Frontal cortex (tissue), 4 donors: ENCODE measurements at places on chromosomes 1 and 21. TPM values are rescaled to one million over a fixed set of nuclear protein-coding genes. Genes with fewer than 3 reads are reported as not detected.

Gene CFHR4
- 0.41 TPM for total RNA-seq

Gene KRTAP19-3
- not detected for total RNA-seq

Gene LELP1
- not detected for total RNA-seq

Gene ACOT11
- 1.2 TPM for total RNA-seq

Gene LIN28A
- total RNA-seq, result not detected

Gene DOCK7
- total RNA-seq, result 172 TPM

Gene COL24A1
- 1.6 TPM for total RNA-seq

Gene VCAM1
- total RNA-seq, result 16.3 TPM

Gene CA6
- not detected for total RNA-seq

Gene CFHR3
- not detected for total RNA-seq

Gene PRMT2
- total RNA-seq, result 216 TPM

Gene FPGT
- 20.8 TPM for total RNA-seq

Gene SLC2A5
- total RNA-seq, result 0.82 TPM

- DNase-seq, result no peak
Measured at GRCh38 chr1:100578201-100578600, 40.3 kb downstream of the GPR88 start.

DNA sequence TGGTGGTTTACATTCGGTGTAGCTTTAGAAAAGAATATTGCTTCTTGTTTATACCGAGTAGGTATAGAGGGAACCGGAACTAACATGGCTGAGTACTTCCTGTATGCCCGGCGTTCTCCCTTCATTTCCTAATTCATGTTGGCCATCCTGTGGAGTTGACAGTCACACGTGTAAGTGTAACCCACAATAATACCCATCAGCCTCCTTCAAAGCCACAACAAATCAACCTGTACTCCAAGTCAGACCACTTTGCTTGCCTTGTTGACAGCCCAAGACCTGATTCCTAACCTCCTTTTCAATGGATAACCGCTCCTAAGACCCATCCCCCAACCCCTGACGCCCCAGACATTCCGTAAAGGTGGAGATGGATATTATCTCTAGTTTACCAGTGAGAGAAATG is 42.1 kb downstream of the UBE2U start:
- no peak for DNase-seq

GRCh38 chr1:29754573-29755375 is 518.5 kb downstream of the PTPRU start:
- DNase-seq, result no peak

DNA sequence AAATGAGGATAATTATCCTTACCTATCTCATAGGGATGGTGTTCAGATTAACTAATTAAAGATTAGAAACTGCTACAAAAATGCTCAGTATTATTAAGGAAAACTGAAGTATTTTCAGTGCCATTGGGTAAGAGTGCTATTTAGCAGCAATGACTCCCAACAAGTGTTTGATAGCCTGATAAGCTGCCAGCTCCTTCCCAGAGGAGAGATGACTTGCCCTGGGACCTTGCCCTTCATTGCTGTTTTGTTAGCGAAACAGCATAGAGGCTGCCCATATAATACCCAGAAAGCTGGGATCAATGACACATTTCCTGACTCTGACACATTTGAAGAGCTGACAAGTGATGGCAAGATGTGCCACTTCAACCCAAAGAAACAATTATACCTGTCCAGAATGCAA is 592.2 kb downstream of the ADGRL2 start:
- no peak for DNase-seq

DNA sequence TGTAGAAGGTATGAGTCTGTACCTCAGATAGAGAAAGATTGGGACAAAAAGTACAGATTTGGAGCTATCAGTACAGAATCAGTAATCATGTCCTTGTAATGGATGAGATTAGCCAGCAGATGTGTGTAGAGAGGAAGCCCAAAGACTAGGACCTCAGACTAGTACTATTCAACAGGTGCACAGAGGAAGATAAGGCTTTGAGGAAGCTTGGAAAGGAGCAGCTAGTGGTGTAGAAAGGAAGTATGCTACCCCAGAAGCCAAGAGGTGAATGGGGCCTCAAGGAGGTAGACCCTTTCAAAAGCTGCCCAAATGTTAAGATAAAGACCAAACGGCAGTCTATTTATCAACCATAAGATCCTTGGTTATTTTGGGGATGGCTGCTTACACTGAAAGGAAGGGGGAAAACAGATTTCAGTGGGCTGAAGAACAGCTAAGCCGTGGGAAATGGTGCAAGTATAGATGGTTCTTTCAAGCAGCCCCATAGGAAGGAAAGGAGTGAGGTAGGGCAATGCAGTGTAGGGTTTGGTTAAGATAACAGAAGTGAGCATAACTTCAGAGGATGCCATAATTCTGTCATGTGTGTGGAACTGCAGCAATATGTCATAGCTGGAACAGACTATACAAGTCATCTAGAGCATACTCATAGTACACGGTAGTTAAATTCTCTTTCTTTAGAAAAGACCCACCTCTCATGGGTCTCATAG is 221.7 kb downstream of the HHIPL2 start:
- no peak for DNase-seq

DNA sequence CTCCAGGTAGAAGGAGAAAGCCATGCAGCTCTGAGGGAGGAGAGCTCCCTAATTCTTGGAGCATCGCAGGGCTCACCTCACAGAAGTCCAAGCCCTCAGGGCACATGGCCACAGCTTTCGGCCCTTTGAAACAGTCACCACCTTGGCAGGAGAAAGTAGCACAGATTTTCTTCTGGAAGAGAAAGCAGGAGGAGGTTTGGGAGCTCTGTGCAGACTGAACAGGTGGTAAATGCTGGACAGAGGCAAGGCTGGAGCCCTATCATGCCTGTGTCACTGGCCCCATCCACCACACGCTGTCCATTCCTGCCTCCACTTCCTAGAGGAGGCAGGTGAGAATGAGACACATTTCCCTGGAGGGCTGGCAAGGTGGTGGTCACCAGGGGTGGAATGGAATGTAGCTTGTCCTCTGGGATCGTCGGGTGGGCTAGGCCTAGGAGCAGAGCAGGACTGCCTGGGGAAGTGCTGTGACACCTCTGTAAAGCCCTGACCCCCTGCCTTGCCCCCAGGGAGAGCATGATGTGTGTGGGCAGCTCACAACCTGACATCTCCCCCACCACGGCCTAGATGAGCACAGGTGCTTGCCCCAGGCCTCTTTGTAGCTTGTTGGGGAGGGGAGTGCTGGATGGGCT is 2.8 kb upstream of the INPP5B start:
- DNase-seq, result no peak

GRCh38 chr1:31509124-31510072 is 66.9 kb upstream of the TINAGL1 start:
- no peak for DNase-seq

DNA sequence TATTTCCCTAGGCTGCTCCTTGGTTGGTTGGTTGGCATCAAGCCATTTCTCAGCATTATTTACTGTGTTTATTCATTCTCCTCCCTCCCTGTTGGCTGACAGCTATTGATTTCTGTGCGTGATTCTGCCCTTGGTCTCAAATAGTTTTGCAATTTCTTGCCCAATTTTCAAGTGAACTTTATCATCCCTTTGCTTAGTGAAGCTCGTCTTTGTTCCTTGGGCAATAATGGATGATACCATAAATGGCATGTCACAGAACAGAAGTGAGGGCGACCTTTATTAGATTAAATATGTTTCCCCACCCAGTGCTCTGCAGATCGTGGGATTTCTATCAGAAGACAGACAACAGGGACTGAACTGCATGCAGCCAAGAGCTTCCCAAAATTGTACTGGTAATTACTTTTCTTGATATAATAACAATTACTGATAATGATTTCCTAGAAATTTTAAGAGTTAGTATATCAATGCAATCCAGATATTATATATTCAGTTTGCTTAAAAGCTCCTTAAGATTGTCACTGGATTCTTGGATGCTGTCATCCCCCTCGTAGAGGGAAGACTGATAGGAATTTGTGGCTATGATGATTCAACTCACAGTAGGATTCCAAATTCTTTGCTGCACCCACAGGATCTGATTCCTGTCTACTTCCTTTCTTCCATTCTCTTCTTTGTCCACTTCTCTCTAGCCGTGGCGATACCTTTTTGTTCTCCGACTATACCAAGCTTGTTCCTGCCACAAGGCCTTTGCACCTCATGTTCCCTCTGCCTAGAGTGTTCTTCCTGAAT is 122.1 kb upstream of the KAZN start:
- no peak for DNase-seq

DNA sequence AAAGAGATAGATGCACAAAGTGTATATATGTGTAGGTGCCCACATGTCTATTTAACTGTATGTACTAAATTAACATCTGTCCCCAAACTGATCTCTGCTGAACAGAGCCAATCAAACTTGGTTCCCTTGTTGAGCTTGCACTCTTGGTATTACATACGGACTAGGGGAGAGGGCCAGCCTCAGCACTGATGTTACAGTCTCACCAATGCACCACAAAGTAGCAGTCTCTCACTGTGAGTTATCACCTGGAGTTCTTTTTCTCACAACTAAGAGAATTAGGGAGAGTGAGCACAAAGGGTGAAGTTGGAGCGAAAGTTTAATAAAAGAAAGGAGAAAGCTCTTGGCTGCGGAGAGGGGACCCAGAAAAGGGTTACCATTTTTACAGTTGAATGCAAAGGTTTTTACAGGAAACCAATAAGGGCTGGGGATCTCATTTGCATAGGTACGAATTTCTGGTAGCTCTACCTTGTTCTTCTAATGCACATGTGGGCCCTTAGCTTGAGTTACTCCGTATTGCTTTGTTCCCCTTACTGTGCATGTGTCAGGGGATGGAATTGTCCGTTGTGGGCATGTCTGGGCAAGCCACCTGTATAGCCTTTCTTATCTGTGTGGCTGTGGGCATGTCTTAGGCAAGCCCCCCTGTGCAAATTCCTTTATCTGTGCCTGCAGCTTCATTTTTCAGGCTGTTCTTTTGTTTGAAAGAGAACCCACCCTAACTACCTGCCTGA is 13.3 kb upstream of the CHI3L2 start:
- no peak for DNase-seq

GRCh38 chr1:10188133-10188650 is 22.2 kb upstream of the KIF1B start:
- no peak for DNase-seq

GRCh38 chr1:84353695-84354094 is 44.6 kb upstream of the DNASE2B start:
- DNase-seq, result no peak

DNA sequence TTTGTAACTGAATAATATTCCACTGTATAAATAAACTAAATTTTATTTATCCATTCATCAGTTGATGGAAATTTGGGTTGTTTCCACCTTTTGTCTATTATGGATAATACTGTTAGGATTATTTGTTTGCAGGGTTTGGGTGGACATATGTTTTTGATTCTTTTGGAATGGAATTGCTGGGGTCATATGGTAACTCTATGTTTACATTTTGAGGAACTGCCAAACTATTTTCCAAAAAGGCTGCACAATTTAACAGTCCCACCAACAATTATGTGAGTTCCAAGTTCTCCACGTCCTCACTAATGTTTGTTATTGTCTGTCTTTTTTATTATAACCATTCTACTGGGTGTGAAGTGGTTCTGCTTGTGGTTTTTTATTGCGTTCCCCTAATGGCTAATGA is 4.3 kb upstream of the SERBP1 start:
- DNase-seq, result no peak

- no peak for DNase-seq
Measured at GRCh38 chr1:43321331-43321891, 16.2 kb upstream of the MPL start.

DNA sequence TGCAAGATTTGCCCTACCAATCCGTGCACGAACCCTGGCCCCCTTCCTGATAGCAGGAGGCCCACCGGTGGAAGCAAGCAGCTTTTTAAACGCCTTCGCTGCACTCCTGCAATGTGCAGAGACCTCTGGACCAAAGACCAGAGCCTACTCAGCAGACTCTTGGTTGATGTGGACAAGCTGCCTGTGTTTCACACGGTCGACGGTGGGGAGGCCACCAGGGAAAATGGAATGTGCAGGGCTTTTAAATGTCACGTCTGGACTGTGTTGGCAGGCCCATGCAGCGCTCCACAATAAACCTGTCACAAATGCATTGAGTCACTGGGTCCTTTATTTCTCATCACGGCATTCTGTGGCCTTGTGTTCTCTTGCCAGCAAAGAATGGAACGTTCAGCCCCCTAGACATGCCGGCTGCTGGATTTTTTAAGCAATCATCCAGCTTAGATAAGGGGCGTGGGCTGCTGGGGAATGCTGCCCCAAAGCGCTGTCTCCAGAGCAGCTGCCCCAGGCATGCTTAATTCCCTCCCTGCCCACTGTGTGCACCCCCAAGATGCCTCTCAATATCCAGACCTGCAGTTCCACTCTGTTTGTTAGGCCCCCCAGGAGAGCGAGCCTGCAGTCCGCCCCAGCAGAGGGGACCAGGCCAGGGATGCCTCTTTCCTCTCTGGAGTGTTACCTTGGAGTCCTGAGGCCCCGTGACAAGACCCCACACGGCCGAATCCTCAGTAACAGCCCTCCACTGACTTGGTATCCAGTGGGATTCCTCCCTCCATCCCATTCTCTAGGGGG is 71.3 kb downstream of the ATP5PO start:
- DNase-seq, result no peak
